A172 (cell line): ENCODE measurements at places on chromosomes 13 and 19. TPM values are rescaled to one million over a fixed set of nuclear protein-coding genes. Genes with fewer than 3 reads are reported as not detected.

Gene ZBTB32
- total RNA-seq: not detected in 2 replicates

Gene ZNF816
- 10.7 and 12.0 TPM in 2 replicates for total RNA-seq

Gene MAB21L1
- 0.77 and 0.88 TPM in 2 replicates for total RNA-seq

Gene ZNF324B
- total RNA-seq: 9.9 and 12.1 TPM in 2 replicates

Gene CACNG8
- total RNA-seq: 0.43 and 0.72 TPM in 2 replicates

Gene ZNF560
- total RNA-seq: not detected in 2 replicates

Gene HS6ST3
- total RNA-seq: not detected in 2 replicates

Gene CEACAM3
- not detected in 2 replicates for total RNA-seq

Gene DNAJB1
- 216 and 229 TPM in 2 replicates for total RNA-seq

Gene AP1M2
- total RNA-seq: 39.4 and 41.9 TPM in 2 replicates

Gene IZUMO1
- total RNA-seq: not detected in 2 replicates

Gene SOX21
- total RNA-seq: not detected in 2 replicates

Gene ZGLP1
- total RNA-seq: 1.3 and 1.5 TPM in 2 replicates

Gene TMEM150B
- total RNA-seq: not detected in 2 replicates

Gene STAP2
- 73.5 and 96.1 TPM in 2 replicates for total RNA-seq

Gene AMH
- 8.5 and 10.0 TPM in 2 replicates for total RNA-seq

Gene FGF14
- total RNA-seq: under 0.01 and 0.07 TPM in 2 replicates

Gene CGB5
- total RNA-seq: 1.3 and 3.4 TPM in 2 replicates

Gene PSG2
- total RNA-seq: 0.19 TPM in 1 of 2 replicates, not detected in the other

Gene UGGT2
- 54.0 and 66.1 TPM in 2 replicates for total RNA-seq

Gene C19orf85
- 0.07 TPM in 1 of 2 replicates, not detected in the other for total RNA-seq

Gene SRRM5
- not detected in 2 replicates for total RNA-seq

Gene FSTL3
- total RNA-seq: 267 and 269 TPM in 2 replicates

Gene ADGRE3
- not detected in 2 replicates for total RNA-seq

Gene ANKRD24
- 0.41 and 0.53 TPM in 2 replicates for total RNA-seq

Gene ZNF628
- 4.1 and 4.8 TPM in 2 replicates for total RNA-seq

Gene COX7A1
- not detected in 2 replicates for total RNA-seq

Gene ZNF729
- total RNA-seq: not detected in 2 replicates
